ENCODE measurements at places on chromosomes 4 and X. TPM values are rescaled to one million over a fixed set of nuclear protein-coding genes. Genes with fewer than 3 reads are reported as not detected.

- DNase-seq = no peak
These were observed 43.9 kb upstream of the RAP2C start for GRCh38 chrX:132263127-132263526.

- no peak for DNase-seq
These were observed 14.3 kb upstream of the TDO2 start for GRCh38 chr4:155889031-155889793.

- no peak for DNase-seq
These were observed 571.1 kb downstream of the PCDH7 start for GRCh38 chr4:31291238-31291637.

DNA sequence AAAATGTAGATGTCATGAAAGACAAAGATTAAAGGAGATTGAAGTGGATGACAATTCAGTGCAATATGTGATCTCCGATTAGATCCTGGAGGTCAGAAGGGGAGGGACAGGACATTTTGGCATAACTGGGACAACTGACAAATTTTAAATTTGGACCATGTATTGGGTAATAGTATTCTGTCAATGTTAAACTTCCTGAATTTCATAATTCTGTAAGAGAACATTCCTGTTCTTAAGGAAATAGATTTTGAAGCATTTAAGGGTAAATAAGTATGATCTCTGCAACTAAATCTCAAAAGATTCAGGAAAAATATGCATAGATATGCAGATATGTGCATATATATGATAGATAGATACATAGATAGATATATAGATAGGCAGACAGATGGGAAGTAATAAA lies 11.0 kb downstream of the ODAPH start:
- DNase-seq = no peak

Gene TRPC3
- not detected for total RNA-seq

DNA sequence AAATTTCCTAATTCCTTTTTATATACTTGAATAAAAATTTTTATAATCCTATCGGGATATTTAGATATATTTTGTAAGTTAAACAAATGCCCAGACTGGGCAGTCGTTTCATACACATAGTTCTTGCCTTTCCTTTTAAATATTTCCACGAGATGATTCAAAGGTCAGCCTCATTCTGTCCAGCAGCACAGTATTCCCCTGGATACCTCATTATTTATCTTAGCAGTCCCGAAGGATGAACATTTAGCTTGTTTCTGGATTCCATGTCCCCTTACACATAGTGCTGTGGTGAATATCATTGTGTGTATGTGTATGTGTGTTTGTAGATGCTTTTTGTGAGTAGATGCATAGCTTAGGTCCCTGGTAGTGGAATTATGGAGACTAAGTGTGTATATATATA lies 38.3 kb downstream of the RAPGEF2 start:
- DNase-seq = no peak

Gene MSX1
- 210 TPM for total RNA-seq

DNA sequence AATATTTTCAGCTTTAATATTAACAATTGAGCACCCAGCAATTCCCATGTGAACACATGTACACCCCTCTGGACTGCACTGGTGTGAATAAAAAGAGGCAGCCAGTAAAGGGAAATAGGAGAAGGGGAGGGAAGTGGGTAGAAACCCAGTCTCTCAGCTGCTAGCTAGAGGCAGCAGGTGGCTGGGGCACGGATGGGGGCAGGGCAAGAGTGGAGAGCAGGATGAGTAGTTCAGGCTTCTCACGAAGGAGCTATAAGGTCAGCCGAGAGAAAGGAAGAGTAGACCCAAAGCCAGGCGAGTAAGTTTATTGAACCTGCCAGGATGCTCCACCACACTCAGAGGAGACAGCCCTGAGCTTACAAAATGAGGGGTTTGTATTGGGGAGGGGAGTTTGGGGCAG lies 184.8 kb upstream of the MTMR8 start:
- DNase-seq = no peak

GRCh38 chr4:3305610-3306371 lies 13.0 kb downstream of the RGS12 start:
- peak; percentile 39 for DNase-seq

DNA sequence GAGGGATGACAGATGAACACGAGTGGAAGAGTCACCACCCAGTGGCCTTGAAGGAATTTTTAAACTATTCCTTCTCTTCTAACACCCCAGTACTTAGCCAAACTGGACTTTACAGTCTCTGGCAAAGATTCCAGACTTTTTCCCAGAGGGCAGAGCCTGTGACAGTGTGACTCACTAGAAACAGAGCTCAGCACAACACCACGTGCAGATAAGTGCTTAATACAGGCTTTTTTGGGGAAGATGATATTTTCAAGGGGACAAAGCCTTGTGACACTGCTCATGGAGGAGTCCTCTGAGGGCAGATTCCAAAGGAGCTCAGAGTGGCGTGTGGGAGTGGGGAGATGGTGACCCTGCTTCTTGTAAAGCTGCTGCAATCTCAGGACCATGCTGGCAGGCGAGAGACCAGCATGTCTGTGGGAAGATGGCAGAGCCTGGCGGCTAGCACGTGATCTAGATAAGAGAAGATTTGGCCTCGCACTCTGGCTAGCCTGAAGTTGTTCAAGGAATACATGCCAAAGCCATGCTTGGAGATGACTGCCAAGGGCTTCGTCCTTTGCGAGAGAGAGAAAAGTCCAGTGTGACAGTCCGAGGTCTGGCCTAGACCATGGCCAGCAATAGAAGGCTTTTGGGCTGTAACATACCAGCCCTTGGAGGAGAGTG lies 2.4 kb downstream of the RAB33A start:
- DNase-seq = peak; percentile 40

DNA sequence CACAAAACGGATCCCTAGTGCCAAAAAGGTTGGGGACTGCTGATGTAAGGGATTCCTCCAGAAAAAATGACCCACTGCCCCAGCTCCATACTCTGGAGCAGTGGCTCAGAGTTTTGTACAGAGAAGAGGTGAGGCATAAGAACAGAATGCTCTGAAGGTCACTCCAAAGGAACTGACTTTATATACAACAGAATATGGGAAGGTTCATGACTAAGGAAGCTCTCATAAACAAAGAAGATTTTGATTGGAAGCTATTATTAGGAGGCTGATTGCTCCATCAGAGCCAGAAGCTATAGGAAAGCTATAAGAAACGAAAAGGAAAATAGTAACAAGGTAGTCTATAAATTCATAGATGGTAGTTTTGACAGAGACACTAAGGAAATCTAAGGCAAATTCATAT lies 203.1 kb downstream of the SLC7A11 start:
- no peak for DNase-seq

Gene UTP14A
- total RNA-seq = 9.6 TPM

DNA sequence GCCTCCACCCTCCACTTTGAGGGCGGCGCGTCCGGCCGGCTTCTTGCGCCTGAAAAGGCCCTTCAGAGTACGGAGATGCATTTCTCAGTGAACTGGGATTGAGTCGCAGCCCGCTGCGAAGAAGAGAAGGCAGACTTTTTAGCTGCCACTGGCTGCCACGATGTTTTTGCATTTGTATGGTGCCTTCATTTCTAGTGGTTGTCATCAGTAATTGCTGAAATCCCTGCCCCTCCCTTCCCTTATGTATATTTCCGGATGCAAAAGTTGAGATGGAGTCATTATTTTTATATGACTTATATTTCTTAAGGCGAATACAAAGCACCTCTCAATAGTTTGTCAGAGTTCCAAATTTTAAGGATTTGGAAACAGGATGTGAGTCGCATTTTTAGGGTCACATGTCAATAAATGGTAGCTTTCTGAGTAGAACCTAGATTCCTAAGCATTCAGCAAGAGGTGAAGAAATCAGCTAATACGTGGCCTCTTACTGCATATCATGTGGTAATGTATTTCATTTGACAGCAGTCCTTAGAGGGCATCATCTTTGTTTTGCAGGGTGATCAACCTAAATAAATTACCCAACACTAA lies 658 bp downstream of the ATP6AP2 start:
- DNase-seq = no peak

Gene FOXP3
- total RNA-seq = not detected

Gene CDKL2
- total RNA-seq = not detected

- DNase-seq = no peak
These were observed 1.2 kb downstream of the HHIP start for GRCh38 chr4:144647095-144647561.

- DNase-seq = no peak
These were observed 258.7 kb upstream of the SLC7A11 start for GRCh38 chr4:138500869-138501268.

Gene TLR10
- total RNA-seq = not detected
